ENCODE measurements at places on chromosomes 2 and 18.

- DNase-seq, result peak; percentile 30
These were observed 35.4 kb upstream of the RHOB start for GRCh38 chr2:20411361-20411894.

- no peak for DNase-seq
These were observed 81.1 kb downstream of the ZNF804A start for GRCh38 chr2:184679219-184680018.

DNA sequence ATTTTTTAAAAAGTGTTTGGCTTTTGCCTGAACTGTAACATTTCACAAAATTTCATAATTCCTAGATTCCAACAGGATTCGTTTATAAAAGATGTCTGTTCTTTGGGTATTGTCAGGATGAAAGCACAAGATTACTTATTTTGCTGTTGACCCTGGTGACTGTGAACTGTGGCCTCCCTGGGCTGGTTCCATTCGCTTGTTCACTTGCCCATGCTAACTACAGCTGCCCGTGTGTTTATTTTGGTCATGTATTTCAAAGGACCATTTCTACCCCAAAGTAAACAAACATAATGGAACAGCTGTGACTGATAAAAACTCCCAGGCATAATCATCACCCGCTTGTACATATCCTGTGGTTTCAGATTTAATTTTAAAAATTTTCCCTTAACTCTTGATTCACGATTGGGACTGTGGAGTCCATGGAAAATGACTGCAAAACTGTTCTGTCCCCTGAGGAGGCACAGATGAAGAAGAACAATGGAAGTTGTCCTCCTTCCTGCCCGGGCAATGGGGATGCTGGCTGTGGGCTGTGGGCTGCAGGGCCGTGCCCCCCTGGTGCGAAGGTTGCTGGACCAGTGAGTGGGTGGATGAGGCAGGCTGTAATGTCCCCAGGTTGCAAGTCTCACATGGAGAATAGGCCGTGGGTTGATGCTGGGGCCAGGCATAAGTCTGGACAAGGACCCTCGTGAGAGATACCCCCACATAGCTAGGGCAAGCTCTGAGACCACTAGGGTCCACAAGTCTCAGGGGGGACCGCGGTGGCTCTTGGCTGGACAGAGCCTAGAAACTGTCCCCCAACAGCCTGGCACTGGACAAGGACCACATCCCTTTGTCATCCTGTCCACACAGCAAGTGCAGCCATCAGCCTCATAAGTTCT, 28.9 kb upstream of the HDAC4 start:
- peak; percentile 7 for DNase-seq

DNA sequence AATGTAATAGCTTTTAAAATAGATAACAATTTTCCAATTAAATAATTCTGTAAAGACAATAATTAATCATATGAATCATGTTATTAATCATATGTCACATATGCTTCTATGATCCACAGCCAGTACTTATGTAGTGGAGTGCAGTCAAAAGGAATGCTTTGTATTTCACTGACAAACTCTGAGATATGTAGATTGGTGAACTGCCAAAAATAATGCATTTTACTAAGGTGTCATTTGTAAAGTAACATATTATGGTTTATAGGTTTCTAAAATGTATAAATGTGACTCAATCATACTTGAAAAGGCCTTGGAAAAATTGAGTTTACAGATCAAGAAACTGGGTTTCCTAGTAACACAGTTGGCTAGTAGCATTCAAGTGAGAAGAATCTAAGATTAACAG, 93.8 kb upstream of the KCNH7 start:
- no peak for DNase-seq

- no peak for DNase-seq
These were observed 39.0 kb downstream of the ARL5A start for GRCh38 chr2:151789055-151789834.

GRCh38 chr18:63051928-63052327, 267.6 kb downstream of the BCL2 start:
- no peak for DNase-seq

Data from COR-L47 (cell line).